Activated T-helper 1 cell treated with anti-CD3 and anti-CD28 coated beads, Interleukin-12 subunit alpha, Interleukin-12 subunit beta, Interleukin-2, Interleukin-4 antibody, amounts not matched to agents 30 ng/mL and 10 ng/mL and 1 ng/mL, durations not matched to agents 14 hours and 24 hours and 36 hours (primary cell): ENCODE measurements at places on chromosomes 16 and 17.

DNA sequence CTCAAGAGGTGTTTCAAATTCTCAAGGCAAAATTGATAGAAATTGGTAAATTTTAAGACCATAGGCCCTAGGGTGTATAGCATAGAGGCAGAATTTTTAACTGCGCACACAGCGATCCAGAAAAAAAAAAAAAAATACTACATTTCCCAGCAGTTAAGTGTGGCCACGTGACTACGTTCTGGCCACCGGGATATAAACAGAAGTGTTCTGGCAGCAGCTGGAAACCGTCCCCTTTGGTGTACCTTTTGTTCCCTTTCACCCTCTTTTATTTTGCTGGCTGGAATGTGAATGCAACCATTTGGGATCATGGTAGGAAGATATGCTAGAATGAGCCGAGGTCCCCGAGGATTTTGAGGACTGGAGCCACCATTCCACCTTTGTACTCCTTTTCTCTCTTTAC is 52.7 kb upstream of the AKAP1 start:
- H3K36me3 ChIP-seq, result peaks cover 2% of the 10 kb centered on the region
- H3K4me3 ChIP-seq, result no peak overlapping the region
- H3K27me3 ChIP-seq, result peaks cover 25% of the 10 kb centered on the region
- no peak for DNase-seq
- H3K4me1 ChIP-seq, result no peaks in the 10 kb centered on the region

GRCh38 chr17:33989361-33990148 is 265.5 kb upstream of the CCL2 start:
- no peak overlapping the region for H3K27ac ChIP-seq
- H3K4me1 ChIP-seq, result no peaks in the 10 kb centered on the region
- H3K27me3 ChIP-seq, result peaks cover 9% of the 10 kb centered on the region
- DNase-seq, result no peak
- H3K4me3 ChIP-seq, result no peak overlapping the region

GRCh38 chr16:3591436-3591803 is 14.2 kb upstream of the NLRC3 start:
- DNase-seq, result no peak
- H3K36me3 ChIP-seq, result peaks cover 23% of the 10 kb centered on the region
- H3K4me3 ChIP-seq, result no peak overlapping the region
- no peak overlapping the region for H3K27ac ChIP-seq

DNA sequence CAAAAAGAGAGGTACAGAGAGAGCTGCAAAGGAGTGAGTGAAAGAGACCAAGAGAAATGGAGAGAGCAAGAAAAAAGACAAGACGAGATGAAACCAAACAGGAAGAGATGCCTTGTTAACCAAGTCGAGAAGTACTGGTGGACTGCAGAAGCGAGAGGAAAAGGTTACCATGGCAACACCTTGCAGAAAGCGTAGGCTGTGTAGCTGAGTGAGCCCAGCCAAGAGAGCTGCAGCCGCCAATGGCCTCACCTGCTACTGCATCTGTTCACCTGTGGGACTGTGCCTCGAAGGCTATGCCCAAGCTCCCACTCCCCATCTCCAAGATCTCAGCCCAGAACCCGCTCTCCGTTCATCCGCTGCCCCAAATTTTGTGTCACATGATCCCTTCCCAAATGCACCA is 161.3 kb downstream of the SLC39A11 start:
- H3K4me3 ChIP-seq, result no peak overlapping the region
- no peaks in the 10 kb centered on the region for H3K36me3 ChIP-seq
- no peaks in the 10 kb centered on the region for H3K27me3 ChIP-seq
- H3K27ac ChIP-seq, result peak overlapping the region; percentile 59
- DNase-seq, result no peak

DNA sequence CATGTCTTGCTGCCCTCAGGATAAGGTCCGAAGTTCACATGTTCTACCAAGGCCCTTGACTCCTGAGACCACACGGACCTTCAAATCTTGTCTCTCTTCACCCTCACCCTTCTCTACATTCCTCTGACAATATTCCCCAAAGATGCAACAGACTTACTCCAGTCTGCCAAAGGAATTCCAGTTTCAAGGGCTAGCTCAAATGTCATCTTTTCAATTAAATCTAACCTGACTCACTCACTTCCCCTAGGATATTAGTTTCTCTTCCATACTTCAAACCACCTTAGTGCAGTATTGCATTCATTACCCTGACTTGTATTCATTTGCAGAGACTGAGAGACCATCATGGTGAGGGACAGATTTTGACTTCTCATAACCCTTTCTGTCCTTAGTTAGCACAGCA is 59.6 kb upstream of the ADCY9 start:
- H3K36me3 ChIP-seq, result no peaks in the 10 kb centered on the region
- no peak overlapping the region for H3K27ac ChIP-seq
- no peak for DNase-seq
- peaks cover 3% of the 10 kb centered on the region for H3K27me3 ChIP-seq
- H3K4me1 ChIP-seq, result no peaks in the 10 kb centered on the region
